Dorsolateral prefrontal cortex (tissue), 122 donors: ENCODE measurements at places on chromosomes 6 and 20. TPM values are rescaled to one million over a fixed set of nuclear protein-coding genes. Genes with fewer than 3 reads are reported as not detected.

- no peak for DNase-seq
Measured at GRCh38 chr20:62991196-62991807, 15.5 kb downstream of the BHLHE23 start.

- DNase-seq: no peak
Measured at GRCh38 chr6:123945386-123945785, 141.7 kb downstream of the NKAIN2 start.

The DUSP15 gene
- total RNA-seq: 7.5 TPM

- no peak for DNase-seq
Measured at GRCh38 chr6:132977413-132977812, 163.0 kb downstream of the RPS12 start.

- DNase-seq: no peak
Measured at GRCh38 chr6:113031591-113032238, 684.6 kb downstream of the RFPL4B start.
